Pancreas (tissue), 10 donors: ENCODE measurements at places on chromosomes 3 and 15. TPM values are rescaled to one million over a fixed set of nuclear protein-coding genes. Genes with fewer than 3 reads are reported as not detected.

DNA sequence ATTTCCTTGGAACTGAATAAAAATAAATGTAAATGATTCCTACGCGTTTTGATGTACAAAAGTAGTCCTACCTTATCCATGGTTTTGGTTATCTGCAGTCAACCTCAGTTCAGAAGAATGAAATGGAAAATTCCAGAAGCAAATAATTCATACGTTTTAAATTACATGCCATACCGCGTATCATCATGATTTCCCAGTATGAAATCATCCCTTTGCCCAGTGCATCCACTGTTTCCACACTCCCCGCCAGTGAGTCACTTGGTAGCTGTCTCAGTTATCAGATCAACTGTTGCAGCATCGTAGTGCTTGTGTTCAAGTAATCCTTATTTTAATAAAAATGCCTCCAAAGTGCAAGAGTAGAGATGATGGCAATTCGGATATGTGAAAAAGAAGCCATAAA lies 9.1 kb upstream of the MFSD1 start:
- H3K4me3 ChIP-seq, result no peak overlapping the region
- H3K27me3 ChIP-seq, result no peaks in the 10 kb centered on the region
- H3K4me1 ChIP-seq, result no peaks in the 10 kb centered on the region
- no peak overlapping the region for H3K27ac ChIP-seq
- no peaks in the 10 kb centered on the region for H3K36me3 ChIP-seq

DNA sequence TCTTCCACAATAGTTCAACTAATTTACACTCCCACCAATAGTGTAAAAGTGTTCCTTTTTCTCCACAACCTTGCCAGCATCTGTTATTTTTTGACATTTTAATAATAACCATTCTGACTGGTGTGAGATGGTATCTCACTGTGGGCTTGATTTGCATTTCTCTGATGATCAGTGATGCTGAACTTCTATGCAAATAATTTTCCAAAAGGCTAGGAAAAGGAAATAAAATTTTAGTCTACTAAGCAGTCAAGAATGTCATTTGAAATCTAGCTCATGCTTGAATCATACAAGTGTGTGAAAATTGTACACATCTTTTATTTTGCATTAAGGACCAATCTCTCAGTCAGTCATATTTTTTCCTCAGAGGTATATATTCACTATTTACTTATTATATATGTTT lies 101.7 kb upstream of the UBP1 start:
- no peak overlapping the region for H3K27ac ChIP-seq
- DNase-seq, result no peak
- H3K36me3 ChIP-seq, result no peaks in the 10 kb centered on the region
- H3K4me3 ChIP-seq, result no peak overlapping the region
- no peaks in the 10 kb centered on the region for H3K4me1 ChIP-seq
- no peaks in the 10 kb centered on the region for H3K27me3 ChIP-seq

Gene UBL7
- total RNA-seq, result 18.8 TPM

GRCh38 chr15:65309882-65310418 lies 5.5 kb downstream of the RNU5B-1 start:
- no peak overlapping the region for H3K4me3 ChIP-seq
- no peak overlapping the region for H3K27ac ChIP-seq
- no peak for DNase-seq

DNA sequence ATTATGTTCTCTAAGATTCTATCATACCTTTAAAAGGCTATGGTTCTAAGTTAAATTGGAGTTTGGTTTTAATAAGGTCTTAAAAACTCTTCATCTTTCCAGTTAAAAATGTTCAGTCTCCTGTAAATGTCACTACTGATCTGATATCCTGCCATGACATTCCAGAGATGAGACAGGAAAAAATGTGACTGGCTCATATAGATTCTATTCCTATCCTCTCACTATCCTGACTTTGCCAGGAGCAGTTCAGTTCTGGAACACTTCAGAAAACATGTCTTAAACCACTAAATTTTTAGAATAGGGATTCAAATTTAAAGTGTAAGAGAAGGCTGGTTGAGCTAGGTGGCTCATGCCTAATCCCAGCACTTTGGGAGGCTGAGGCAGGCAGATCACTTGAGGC lies 170.9 kb downstream of the TNIK start:
- H3K36me3 ChIP-seq, result no peaks in the 10 kb centered on the region
- H3K27ac ChIP-seq, result no peak overlapping the region
- peaks cover 7% of the 10 kb centered on the region for H3K4me1 ChIP-seq
- DNase-seq, result no peak

DNA sequence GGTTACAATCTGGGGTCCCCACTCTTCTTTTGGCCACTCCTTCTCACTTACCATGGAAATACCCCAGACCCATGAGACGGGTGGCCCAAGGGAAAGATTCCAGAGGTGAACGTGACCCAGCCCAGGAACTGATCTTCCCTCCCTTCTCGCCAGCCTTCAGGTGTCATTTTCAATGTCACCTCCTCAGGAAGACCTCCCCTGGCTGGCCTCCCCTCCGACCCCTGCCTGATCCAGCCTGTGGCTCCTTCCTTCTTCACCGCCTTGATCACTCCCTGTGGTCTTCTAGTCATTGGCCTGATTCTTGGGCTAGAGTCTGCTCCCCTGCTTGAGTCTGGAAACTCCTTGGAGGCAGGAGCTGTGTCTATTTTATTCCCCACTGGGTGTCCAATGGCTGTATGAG lies 146.1 kb downstream of the SMAD6 start:
- no peaks in the 10 kb centered on the region for H3K36me3 ChIP-seq
- no peak overlapping the region for H3K27ac ChIP-seq
- H3K27me3 ChIP-seq, result no peaks in the 10 kb centered on the region
- H3K4me3 ChIP-seq, result no peak overlapping the region
- DNase-seq, result no peak

DNA sequence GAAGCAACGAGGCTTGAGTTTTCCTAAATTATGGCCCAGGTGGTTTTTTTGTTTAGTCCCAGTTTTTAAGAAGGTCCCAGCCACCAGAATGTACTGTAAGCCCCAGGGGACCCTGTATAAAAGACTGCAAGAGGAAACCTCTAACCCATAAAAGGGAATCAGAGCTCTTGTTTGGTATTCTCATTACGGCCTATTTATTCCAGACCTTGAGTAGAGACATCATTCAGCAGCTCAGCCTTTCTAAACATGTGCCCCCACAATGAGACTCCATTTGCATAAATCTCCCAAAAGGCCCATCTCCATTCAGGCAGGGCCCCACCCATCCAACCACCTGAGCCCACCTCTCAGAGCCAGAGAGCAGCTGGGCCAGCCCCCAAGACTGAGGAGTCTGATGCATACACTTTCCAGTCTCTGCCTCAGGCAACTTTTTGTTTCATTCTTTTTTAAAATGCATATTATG lies 25.7 kb downstream of the ZDHHC3 start:
- DNase-seq, result no peak
- no peaks in the 10 kb centered on the region for H3K27me3 ChIP-seq
- H3K27ac ChIP-seq, result no peak overlapping the region

Gene MUSTN1
- total RNA-seq, result 0.55 TPM

Gene GRAMD1C
- 16.8 TPM for total RNA-seq

Gene DNAJA4
- total RNA-seq, result 9.0 TPM

DNA sequence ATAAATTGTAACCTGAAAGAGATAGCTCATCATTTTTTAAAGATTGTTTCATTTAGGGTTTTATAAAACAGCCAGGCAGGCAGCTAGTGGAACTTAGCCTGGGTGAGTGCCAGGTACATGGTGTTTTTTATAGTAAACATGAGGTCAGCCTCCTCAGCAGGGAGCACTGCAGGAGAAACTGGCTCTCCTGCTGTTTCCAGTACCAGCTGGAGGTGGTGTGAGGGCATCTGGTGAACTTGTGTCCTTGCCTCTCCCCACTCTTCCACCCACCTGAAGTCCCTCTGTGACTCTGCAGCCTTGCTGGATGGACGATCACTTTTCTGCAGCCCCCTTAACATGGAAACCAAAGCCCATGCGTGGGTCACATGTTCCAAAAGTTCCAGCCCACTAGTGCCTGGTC lies 128.4 kb downstream of the FAM174B start:
- no peaks in the 10 kb centered on the region for H3K36me3 ChIP-seq
- peak; percentile 14 for DNase-seq
- H3K4me1 ChIP-seq, result no peaks in the 10 kb centered on the region
- no peak overlapping the region for H3K27ac ChIP-seq
- H3K27me3 ChIP-seq, result no peaks in the 10 kb centered on the region
- H3K4me3 ChIP-seq, result no peak overlapping the region
